Effector CD4-positive, alpha-beta T cell (primary cell): ENCODE measurements at places on chromosomes 3 and 15.

GRCh38 chr3:149941186-149941585 lies 29.5 kb downstream of the PFN2 start:
- DNase-seq: no peak

DNA sequence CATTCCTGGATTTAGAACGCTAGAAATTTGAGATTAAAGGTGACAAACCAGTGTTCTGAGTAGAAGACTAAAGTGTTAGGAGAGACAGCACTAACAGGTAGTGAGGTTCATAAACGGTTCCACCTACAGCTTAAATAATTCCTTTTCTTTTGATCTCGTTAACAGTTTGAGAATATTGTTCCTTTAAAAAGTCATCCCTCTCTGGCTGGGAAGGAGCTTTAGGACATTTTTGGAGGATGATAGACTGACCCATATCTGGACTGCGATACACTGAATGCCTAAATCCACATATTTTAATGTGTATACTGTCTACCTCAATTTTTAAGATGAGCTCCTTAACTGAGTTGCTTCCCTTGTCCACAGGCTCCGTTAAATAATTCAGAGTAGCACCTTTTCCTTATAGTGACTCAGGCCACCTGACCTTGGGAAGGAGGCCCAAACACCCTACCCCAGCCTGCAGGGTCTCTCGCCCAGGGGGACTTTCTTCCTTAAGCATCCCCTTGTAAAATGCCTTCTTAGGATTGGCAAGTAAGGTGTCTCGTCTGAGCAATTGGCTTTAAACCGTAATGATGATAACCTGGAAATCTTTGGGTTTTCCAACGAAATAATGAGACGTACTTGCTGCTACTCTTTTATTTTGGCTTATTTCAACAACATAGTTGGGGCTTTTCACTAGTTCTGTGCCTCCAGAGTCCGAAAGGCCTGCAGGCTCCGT lies 3.3 kb downstream of the TRIM71 start:
- no peak for DNase-seq

GRCh38 chr3:12979151-12979946 lies 93.9 kb downstream of the IQSEC1 start:
- DNase-seq: no peak

DNA sequence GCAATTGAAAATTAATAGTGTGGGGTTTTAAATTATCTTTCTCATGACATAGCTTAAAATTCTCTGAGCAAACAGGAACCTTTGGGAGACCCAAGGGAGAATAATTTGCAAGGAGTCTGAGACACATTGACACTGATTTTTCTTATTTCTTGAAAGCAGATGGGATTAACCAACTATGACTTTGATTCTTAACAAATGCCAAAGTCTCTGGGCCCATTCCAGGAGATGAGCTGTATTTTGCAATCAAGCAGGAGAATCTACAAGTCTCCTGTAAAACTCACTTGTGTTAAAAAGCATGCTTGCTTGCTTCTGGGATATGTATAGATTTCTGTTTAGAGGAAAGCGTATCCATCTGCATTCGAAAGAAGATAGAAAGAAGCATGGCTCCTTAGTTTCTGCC lies 71.3 kb upstream of the STT3B start:
- no peak for DNase-seq

DNA sequence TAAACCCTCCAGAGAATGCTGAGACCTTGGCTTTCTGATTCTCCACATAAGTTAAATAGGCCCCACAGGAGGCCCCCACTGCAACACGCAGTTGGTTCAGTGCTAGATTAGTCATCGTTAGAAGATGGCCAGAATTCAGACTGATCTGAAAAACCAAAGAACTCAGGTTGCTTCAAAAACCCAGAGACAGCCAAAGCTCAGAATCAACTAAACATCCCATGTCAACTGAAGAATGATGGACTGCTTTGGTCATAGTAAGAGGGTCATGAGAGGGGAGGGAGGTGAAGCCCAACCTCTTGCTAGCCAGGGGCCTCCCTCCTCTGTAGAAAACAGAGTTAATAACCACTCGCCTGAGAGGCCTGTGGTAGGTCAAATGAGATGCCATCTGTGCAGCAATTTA lies 93.1 kb downstream of the AKAP13 start:
- no peak for DNase-seq

DNA sequence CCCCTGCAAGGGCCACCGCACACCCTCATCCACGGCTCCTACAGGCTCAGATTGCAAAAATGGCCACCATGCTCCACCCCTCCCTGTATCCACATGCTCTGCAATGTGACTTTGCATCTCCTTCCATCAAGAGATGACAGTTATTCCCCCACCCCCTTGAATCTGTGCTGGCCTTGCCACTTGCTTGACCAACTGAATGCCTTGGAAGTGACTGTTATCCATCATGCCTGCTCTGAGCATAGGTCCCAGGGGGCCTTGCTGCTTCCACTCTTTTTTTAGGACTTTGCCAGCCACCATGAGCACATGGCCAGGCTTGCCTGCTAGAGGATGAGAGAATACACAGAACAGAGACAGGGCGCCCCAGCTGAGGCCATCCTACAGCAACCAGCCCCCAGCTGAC lies 13.6 kb downstream of the HAPLN3 start:
- DNase-seq: no peak

DNA sequence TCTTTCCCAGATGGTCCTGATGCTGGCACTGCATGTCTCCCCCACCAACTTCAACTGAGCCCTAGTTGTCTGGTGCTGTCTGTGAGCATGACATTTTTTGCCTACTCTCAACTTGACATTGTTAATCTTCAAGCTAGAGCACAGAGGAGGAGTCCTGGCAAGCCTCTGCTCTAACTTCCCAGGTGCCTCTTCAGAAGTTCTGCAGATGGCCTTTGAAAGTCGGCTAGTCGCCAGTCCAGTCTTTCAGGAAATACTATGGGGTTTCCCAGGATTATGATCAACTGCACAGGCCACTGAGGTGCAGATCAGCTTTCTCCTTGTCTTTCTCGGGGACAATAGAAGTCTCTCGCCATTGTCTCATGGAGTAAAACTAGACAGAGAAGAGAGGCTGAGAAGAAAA lies 86.7 kb downstream of the ST8SIA2 start:
- no peak for DNase-seq

GRCh38 chr3:158749526-158749925 lies 17.3 kb upstream of the RARRES1 start:
- no peak for DNase-seq

DNA sequence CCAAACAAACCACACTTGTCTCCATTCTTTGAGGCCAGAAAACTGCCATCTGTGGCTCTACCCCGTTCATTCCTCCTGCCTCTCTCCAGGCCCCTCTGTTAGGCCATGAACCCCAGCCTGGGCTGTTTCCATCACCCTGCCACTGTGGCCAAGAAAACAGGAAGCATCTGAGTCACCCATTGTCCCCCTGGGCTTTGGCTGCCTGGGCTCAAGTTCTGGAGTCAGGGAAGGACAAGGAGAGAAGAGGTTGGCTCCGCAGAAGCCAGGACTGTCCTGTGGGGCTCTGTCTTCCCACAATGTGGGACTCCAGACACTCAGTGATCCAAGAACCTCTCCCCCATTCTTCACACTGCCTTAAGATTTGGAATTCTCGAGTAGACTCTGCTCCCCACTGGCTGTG lies 14.8 kb upstream of the LCTL start:
- no peak for DNase-seq

DNA sequence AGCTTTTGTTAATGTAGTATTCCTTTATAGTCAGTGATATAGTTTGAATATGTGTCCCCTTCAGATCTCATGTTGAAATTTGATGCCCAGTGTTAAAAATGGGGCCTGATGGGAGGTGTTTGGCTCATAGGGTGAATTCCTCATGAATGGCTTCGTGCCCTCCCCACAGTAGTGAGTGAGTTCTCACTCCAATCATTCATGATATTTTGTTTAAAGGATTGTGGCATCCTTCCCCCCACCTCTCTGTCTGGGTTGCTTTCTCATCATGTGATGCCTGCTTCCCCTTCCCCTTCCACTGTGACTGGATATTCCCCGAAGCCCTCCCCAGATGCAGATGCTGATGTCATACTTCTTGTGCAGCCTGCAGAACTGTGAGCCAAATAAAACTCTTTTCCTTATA lies 649.8 kb upstream of the NR2F2 start:
- DNase-seq: no peak

DNA sequence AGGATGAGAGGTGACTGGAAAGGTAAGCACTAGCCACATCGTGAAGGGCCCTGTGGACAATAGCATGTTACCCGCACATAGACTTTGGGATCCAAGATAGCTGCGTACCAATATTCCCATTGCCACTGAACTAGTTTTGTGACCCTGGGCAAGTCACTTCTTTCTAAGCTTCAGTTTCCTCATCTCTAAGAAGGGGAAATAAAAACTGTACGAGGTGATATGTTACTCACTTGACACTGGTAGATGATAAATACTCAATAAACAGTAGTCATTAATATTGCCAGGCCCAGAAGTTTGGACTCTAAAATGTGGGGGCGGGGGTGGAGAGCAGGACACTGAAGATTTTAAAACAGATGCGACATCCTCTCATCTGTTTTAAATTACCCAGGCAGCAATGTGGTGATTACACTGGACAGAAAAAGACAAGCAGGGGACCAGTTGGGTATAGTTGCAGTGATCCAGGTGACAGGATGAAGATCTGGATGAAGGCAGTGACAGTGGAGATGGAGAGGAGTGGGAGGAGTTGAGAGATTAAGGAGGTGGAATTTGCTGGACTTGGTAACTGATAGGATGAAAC lies 2.5 kb downstream of the ATG7 start:
- DNase-seq: no peak

- DNase-seq: no peak
Measured at GRCh38 chr15:57537072-57537471, 54.6 kb upstream of the MYZAP start.

DNA sequence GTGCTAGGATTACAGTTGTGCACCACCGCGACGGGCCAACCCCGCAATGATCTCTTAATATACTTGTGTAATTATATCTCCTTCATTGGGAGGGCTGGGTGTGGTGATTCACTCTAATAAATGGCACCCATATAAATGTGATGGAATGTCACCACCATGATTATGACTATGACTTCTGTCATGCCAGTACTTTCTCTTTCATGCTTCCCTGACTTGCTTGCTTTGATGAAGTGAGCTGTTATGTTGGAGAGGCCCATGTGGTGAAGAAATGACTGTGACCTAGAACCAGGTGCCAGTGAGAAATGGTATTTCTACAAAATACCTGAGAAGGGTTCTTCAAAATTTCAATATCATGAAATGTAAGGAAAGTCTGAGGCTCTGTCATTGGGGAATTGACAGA lies 24.4 kb upstream of the TP63 start:
- DNase-seq: no peak

DNA sequence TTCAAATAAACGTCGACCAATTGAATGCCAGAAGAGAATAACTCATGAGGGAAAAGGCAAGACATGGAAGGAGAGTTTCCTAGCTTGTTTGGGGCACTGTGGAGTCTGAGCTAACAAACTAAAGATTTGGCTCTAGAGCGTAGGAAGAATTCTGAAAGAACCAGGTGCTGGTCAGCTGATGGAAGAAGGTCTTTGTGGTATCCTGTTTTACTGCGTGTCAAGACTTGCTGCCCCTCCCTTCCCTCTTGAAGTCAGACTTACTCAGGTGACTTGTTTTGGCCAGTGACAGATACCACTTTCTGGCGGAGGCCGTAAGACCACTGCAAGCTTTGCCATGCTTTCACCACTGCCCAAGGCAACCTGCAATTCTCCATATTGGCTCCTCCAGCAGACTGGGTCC lies 673 bp upstream of the HCLS1 start:
- no peak for DNase-seq

GRCh38 chr3:190526787-190527762 lies 13.2 kb downstream of the IL1RAP start:
- no peak for DNase-seq

DNA sequence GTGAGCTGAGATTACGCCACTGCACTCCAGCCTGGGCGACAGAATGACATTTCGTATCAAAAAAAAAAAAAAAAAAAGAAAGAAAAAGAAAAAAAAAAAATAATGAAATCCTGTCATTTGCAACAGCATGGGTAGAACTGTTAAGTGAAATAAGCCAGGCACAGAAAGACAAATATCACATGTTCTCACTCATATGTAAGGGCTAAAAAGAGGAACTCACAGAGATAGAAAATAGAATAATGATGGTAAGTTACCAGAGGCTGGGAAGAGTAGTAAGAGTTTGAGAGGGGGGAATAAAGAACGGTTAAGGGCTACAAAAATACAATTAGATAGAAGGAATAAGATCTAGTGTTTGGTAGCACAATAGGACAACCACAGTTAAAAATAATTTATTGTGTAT lies 19.7 kb downstream of the DENND6A start:
- DNase-seq: no peak

DNA sequence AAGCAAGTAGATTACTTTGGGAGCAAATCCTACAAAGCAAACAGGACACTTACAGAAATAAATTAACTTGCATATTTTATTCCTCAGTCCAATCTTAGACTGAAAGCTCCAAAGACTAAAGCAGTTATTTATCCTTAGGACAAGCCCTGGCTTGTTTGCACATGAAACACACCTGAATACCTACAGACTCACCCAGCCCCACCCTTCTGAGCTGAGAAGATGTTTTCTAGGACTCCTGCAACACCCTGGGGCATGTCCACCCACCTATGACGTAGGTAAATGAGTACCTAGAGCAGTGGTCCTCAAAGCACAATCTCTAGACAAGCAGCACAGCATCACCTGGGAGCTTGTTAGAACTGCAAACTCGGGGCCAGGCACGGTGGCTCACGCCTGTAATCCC lies 80.8 kb downstream of the ANXA2 start:
- DNase-seq: no peak

DNA sequence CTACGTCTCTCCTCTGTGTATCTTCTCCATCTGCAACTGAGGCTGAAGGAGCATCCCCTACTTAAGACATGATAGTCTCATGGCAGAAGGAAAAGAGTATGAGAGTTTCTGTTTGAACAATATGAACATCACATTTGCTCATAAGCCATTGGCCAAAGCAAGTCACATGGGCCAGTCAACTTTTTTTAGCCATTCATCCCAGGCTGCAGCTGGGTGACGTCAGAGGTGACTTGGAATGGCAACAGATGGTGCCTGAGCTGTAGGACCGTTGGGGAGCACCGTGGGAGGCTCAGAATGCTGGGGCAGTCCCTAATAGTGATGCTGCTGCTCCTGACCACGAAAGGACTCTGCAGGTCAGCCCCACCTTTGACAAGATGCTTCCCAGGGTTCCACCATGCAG lies 58.7 kb downstream of the CRTC3 start:
- no peak for DNase-seq

DNA sequence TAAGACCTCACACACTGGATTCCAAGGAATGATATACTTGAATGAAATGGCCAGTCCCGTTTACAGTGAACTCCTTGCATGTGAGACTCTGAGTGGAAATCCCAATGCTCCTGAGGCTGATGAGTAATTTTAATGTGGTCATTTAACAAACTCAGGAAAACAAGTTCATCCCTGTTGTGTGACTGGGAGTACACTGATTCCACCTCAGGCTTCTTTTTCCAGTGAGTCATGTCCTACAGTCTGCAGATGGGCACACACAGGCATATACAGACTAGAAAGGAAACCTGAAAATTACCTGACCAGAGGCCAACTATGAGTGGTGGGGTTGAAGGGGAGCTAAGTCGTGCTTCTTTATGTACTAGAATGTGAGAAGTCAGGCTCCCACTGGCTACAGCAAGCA lies 5.8 kb downstream of the SQOR start:
- no peak for DNase-seq
